ENCODE measurements at places on chromosomes 6 and 20. TPM values are rescaled to one million over a fixed set of nuclear protein-coding genes. Genes with fewer than 3 reads are reported as not detected.

- no peak for DNase-seq
These were observed 116.1 kb upstream of the TIAM2 start for GRCh38 chr6:154878871-154879491.

GRCh38 chr20:23456409-23456808 is 3.7 kb upstream of the CST11 start:
- DNase-seq = no peak

DNA sequence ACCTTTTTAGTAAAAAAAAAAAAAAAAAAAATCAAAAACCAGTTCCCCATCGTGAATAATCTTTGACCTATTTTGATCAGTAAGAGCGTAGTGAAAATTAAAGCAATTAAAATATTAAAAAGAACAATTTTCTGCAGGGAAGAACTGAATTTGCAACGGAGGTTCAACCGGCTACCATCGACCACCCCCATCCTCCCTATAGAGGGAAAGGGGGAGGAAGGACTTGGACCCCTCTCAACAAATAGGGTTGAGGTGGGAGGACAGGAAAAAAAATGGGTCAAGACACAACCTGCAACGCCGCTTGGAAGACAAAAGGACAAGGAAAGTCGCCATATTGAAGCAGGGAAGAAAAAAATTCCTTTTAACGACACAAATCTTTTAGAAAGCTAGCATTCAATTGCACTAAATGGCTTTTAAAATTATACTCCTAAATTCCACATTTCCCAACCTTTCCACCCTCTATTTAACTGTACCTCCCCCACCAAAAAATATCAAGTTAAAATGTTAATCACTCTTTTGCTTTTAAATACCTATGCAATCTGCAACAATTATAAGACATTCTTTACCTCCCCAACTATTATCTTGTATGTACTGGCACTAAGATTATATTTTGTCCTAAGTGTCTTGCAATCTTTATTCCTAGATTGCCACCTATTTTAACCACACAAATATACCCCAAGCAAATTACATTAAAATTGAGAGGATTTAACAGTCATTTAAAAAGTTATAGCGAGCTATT is 1.7 kb downstream of the PPP1R10 start:
- peak; percentile 75 for DNase-seq

LY6G6C gene
- total RNA-seq = not detected

TRIM15 gene
- total RNA-seq = not detected

NRSN2 gene
- total RNA-seq = 77.9 TPM

CNR1 gene
- 3.3 TPM for total RNA-seq

EPB41L2 gene
- 78.7 TPM for total RNA-seq

Measured in renal cortical epithelial cell (primary cell).